ENCODE measurements at places on chromosomes 3 and 15. TPM values are rescaled to one million over a fixed set of nuclear protein-coding genes. Genes with fewer than 3 reads are reported as not detected.

Gene SPATA12
- polyA plus RNA-seq = not detected

Gene FBXW12
- not detected for polyA plus RNA-seq

Gene ELL3
- polyA plus RNA-seq = 4.1 TPM

GRCh38 chr15:33001926-33002325 lies 192.6 kb downstream of the FMN1 start:
- DNase-seq = no peak

- no peak for DNase-seq
These were observed 52.6 kb downstream of the NSUN3 start for GRCh38 chr3:94115482-94115881.

- no peak for DNase-seq
These were observed 69.5 kb downstream of the TPRA1 start for GRCh38 chr3:127520993-127521392.
